ENCODE measurements at places on chromosomes 12 and 14. TPM values are rescaled to one million over a fixed set of nuclear protein-coding genes. Genes with fewer than 3 reads are reported as not detected.

- DNase-seq, result no peak
Measured at GRCh38 chr12:102993537-102993936, 36.1 kb downstream of the ASCL1 start.

- DNase-seq, result no peak
Measured at GRCh38 chr12:6868211-6869048, 1.1 kb downstream of the TPI1 start.

GRCh38 chr14:64196056-64196455 lies 98.1 kb downstream of the ESR2 start:
- DNase-seq, result no peak

DNA sequence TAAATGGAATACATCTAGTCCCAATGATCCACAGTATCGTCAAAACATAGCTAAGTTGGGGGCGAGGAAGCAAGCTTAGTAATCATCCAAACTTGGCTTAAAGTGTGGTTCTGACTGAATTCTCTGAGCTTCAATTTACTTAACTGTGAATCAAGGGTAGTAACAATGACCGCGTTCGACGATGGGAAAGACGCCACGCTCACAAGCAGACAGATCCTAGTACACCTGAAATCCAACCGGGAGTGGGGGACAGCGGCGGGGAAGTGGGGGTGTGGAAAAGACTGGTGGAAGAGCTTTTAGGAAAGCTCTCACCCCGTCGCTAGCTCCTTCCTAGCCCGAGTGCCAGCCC lies 433 bp downstream of the COX16 start:
- DNase-seq, result no peak

Gene ABCD2
- 0.08 TPM for polyA plus RNA-seq

Gene GOLGA3
- 38.4 TPM for polyA plus RNA-seq

Measured in left renal cortex interstitium (tissue), 4 donors.